ENCODE measurements at places on chromosomes 5 and 9.
A peak's percentile ranks its signal among the peaks of the same experiment; 100 is the strongest.

GRCh38 chr9:37679649-37680402 lies 29.1 kb downstream of the FRMPD1 start:
- DNase-seq: no peak

- DNase-seq: no peak
Observed at GRCh38 chr9:31236344-31236743, 1148.1 kb upstream of the ACO1 start.

- no peak for DNase-seq
Observed at GRCh38 chr5:2588850-2589501, 162.5 kb downstream of the IRX2 start.

GRCh38 chr9:127898433-127899127 lies 823 bp downstream of the ST6GALNAC6 start:
- DNase-seq: peak; percentile 52

GRCh38 chr9:134935056-134935640 lies 17.4 kb upstream of the FCN1 start:
- no peak for DNase-seq

- no peak for DNase-seq
Observed at GRCh38 chr9:136564379-136564988, 18.6 kb upstream of the NOTCH1 start.

DNA sequence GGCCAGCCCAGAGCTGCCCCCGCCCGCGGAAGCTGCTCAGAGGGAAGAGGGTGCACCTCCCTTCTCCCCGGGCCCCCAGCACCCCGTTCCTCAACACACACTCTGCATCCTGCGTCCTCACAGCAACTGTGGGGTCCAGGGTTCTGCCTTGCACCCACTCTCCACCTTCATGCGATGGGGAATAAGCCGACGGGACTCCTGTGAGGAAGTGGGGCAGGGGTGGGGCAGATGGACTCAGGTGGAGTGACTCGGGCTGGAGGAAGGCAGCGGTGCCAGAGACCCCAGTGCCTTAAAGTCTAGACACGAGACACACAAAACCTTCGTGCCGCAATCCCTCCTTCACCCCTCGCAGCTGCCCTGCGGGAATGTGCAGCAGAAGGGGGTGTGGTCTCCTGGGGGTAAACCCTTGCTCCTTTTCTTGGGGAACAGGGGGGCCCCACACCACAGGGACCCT lies 8.6 kb downstream of the BRD3 start:
- no peak for DNase-seq

DNA sequence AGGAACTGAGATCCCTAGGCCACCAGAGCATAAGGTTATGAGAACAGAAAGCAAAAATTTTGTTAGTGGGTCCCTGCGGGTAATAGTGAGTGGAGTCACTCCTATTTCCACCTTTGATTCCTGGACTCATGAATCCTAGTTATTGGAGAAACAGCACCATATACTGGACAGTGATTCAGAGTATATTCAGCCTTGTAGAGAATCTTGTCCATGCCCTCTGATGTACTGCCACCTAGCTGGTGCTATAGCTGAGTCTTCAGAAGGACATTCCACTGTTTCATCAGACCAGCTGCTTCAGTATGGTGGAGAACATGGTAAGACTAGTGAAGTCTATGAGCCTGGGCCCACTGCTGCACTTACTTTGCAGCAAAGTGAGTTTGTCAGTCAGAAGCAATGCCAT lies 25.0 kb upstream of the ITGA2 start:
- DNase-seq: no peak

- DNase-seq: no peak
Observed at GRCh38 chr9:6655036-6655435, 9.5 kb upstream of the GLDC start.

- no peak for DNase-seq
Observed at GRCh38 chr9:126934441-126934840, 19.9 kb downstream of the RALGPS1 start.

DNA sequence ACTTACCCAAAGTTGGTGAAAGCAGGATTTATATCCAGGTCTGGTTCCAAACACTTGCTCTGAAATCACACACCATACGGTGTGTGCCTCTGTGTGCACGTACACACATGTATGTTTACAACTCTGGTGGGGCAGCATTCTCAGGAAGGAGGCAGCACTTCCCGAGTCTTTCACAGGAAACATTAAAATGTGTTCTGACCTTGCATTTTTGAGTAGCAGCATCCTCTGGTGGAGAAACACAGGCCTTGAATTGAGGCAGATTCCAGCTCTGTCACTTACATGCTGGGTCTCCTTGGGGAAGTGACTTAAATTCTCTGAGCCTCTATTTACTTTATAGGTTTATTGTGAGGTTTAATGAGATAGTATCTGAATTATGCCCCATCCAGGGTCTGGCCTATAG lies 126.4 kb downstream of the RGS3 start:
- no peak for DNase-seq

GRCh38 chr5:150394131-150394530 lies 18.6 kb downstream of the CD74 start:
- DNase-seq: no peak

DNA sequence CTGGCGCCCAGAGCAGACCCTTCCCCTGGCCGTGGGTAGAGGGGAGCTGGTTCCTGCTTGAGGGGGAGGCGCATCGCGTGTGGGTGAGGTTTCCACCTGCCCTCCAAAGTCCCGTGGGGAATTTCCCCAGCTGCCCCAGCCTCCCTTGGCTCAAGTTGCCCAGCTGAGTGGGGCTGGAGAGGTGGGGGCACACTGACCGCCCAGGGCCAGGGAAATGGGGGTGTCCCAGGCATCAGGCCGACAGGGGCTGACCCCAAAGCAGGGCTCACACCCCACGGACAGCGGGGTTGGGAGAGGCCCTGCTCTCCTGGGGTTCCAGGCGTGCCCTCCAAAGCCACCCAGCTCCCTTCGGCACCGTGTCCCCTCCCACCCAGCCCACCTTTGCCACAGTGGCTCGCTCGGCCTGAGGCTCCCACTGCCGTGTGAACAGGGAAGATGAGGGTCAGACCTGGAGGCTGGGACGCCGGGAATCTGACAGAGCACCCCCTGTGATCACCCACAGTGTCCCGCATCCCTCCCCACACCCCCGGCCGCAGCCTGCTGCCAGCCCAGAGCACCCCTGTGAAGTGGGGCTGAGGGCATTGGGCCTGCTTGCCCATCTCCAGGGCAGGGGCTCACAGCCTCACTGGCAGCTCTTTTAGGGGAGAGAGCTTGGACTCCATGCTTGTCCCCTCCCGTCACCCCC lies 933 bp upstream of the EGFL7 start:
- DNase-seq: no peak

GRCh38 chr9:92393686-92394085 lies 10.7 kb downstream of the OGN start:
- no peak for DNase-seq

GRCh38 chr9:8883321-8883720 lies 1083.7 kb upstream of the DMAC1 start:
- no peak for DNase-seq

- peak; percentile 25 for DNase-seq
Observed at GRCh38 chr9:126470241-126470993, 143.3 kb upstream of the LMX1B start.

DNA sequence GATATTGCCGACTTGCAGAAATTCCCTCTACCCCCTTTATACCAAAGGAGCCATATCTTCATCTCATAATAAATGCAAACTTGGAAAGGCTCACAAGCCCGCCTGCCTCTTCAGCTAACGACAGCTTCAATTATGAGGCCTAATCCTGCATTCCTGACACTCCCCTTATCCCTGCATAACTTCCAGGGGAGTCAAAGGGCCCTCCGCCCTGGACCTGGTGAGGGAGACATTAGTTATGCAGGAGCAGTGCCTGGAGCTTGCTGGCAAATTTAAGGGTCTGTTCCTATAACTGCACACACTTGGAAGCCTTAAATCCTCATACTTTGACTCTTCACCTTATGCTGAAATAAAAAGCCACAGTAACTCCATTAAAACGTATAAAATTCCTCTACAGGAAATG lies 617.9 kb downstream of the BNC2 start:
- no peak for DNase-seq

- no peak for DNase-seq
Observed at GRCh38 chr9:35340046-35340445, 149.9 kb upstream of the RUSC2 start.

- DNase-seq: no peak
Observed at GRCh38 chr5:180641566-180641900, 7.9 kb downstream of the FLT4 start.

DNA sequence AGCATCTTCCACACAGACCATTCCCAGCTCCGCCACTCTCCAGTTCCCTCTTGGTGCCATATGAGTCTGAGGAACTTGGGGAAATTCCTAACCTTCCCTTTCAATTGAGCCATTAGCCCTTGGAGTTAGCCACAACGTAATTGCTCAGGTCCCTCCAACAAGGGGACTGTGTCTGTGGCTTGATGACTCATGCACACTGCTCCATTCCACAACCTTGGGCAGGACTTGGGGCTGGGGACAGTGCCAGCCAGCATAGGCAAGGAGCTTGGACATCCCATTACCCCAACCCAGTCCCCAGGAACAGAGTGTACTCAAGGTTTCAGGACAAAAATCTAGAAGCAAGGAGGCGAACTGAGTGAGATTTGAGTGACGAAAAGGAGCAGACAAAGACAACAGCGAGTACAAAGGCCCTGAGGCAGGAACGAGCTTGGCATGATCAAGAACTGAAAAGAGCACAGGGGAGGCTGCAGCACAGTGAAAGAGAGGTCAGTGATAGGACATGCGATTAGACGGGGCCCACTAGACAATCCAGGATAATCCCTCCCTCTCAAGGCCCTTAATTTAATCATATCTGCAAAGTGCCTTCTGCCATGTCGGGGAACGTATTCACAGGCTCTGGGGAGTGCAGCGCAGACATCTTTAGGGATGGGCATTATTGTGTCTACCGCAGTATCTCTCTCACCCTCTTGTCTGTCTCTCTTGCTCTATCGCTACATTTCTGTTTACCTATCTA lies 16.0 kb upstream of the JADE2 start:
- no peak for DNase-seq

DNA sequence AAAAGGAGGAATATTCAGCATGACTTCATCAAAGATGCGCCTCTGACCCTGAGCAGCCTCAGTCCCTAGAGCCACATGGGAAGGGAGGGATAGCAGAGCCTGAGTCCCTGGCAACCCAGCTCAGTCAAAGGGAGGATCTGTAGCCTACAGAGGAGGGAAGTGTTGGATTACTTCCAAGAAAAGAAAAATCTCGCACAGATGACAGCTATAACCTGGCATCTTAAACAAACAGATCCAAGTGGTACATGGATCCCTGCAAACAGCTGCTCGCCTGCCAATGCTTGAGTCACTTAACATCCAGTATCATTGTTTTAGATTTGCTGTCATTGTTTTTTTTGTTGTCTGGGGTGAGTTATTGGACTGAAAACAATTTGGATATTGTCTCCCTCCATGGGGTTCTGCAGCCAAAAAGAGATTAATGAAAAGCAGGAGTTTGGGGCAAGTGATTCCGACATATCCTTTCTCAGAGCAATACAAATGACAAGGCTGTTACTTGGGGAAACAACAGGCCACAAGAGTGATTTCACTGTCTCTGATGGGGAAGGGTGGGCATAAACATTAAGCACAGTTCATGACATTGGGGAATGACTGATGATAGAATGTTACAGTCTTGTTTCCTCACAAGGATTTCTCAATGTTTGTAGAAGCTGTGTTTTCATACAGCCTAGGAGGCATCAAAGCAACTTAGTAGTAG lies 153.5 kb upstream of the KIF2A start:
- no peak for DNase-seq

GRCh38 chr5:30040488-30041118 lies 1152.9 kb upstream of the CDH6 start:
- peak; percentile 17 for DNase-seq

GRCh38 chr9:98547606-98548005 lies 161.1 kb downstream of the GABBR2 start:
- no peak for DNase-seq

DNA sequence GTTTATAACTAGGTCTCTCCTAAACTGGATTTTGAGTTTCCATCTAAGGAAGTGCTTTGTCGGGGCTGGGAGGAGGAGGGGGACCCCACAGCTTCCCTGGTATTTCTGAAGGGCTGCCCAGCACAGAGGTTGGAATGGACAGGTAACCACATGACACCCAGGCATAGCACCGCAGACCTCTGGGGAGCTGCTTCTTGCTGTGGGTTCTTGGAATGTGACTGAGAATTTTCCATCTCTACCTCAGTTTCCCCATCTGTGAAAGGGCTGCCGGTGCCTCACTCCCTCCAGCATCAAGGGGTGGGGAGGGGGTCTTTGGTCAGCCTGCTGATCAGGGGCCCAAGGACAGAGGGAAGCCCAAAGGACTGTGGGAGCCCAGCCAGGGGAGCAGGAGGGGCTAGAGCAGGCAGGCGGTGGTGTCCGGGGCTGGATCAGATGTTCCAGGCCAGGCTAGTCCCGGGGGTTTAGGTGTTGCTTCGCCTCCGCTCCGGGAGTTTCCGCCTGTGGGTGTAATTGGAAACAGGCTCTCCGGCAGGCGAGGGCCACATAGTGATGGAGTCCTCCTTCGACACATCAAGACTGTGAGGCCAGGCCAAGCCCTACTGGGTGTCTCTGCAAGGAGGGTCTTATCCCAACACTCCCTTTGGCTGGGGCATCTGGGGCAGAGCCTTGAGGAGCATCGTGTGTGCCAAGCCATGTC lies 3.3 kb downstream of the OLFML2A start:
- no peak for DNase-seq

DNA sequence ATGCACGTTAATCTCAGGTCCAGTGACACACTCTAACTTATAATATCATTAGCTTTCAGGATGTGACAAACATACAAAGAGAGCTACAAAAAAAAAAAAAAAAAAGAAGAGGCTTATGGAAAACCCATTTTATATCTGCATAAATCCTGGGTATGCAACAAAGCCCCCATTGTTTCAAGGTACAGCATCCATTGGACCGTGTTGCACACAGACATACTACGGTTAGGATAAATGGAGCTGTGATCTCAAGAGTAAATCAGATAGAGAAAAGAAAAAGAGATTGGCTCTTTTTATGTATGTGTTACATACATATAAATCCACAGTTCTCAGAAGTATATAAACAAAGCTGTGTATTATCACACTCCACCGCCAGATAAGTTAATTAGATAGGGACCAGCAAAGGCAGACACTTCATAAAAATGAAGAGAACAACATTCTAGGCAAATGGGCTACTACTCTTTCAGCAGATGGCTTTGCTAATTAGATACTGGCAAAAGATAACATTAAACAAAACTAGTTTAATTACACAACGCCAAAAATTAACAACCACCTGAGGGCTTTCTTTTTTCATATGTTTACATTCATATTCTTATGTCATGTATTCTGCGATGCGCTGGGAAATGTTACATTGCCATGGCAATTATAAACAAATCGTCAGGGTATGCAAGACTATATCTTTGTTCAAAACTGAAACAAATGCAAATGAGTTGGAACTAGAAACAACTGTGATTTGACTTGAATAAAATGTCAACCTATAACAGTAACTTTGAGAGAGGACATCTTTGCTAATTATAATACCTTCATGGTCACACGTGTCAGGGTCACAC lies 304.2 kb downstream of the SEMA5A start:
- no peak for DNase-seq

DNA sequence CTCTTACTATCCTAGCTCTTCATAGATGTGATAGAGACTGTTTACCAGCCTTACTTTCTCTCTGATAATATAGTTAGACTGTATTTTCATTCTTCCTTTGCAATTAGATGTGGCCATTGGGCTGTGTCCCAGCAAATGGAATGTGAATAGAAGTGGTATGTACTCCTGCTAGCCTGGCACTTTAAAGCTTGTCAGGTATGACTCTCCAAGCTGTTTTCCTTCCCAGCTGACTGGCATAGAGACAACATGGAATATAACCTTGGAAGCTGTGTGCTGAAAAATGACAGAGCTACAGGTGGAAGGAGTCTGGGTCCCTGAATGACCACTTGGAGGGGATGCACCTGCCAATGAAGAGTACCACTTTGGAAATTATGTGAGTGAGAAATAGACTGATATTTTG lies 116.2 kb downstream of the DIRAS2 start:
- DNase-seq: no peak

GRCh38 chr9:122080986-122081385 lies 12.1 kb downstream of the TTLL11 start:
- no peak for DNase-seq
